NCI-H524 treated with DMSO at 0.1 percent for 48 hours (cell line): ENCODE measurements at places on chromosomes 1 and 21.
A peak's percentile ranks its signal among the peaks of the same experiment; 100 is the strongest.

DNA sequence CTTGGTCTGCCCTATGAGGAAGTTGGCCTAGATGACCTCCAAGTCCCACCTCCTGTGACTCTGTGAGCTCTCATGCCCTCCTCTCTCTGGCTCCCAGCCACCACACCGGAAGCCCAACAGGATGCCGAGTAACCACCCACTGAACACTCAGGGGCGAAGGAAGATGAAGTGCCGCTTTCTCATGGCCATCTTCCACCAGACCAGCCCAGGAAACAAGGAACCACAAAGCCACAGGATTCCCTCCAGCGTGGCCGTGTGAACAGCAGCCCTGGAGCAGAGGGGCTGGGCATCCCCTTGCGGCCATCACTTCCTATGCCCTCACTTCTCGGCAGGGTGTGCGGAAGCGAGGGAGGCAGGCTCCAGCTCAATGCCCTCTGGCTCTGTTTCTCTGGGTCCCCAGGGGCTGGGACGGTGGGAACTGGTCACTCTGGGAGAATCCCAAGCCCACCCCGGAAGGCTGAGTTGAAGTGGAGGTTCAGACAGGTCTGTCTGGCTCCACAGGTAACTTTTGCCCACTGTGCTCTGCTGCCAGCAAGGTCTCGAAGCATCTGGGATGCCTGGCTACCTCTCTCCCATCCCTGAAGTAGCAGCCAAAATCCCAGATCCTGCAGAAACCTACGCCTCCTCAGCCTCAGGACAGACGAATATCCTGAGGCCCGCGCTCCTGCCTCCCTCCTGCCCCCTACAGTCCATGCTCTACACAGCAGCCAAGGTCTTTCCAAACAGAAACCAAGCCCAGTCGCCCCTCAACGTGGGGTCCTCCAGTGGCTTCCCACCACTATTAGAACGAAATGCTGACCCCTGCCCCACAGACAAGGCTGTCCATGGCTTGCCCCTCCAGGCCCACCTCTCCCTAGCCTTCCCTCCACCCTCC is 44.2 kb upstream of the ECE1 start:
- DNase-seq: no peak

GRCh38 chr1:67761730-67762129 is 71.5 kb downstream of the GNG12 start:
- DNase-seq: no peak

- DNase-seq: peak; percentile 48
Measured at GRCh38 chr1:50978852-50979781, 9.1 kb downstream of the CDKN2C start.

- DNase-seq: no peak
Measured at GRCh38 chr1:11804666-11805421, 920 bp downstream of the MTHFR start.

- no peak for DNase-seq
Measured at GRCh38 chr1:221276896-221277409, 397.7 kb downstream of the HLX start.

- DNase-seq: no peak
Measured at GRCh38 chr1:192952646-192953045, 106.5 kb downstream of the UCHL5 start.

DNA sequence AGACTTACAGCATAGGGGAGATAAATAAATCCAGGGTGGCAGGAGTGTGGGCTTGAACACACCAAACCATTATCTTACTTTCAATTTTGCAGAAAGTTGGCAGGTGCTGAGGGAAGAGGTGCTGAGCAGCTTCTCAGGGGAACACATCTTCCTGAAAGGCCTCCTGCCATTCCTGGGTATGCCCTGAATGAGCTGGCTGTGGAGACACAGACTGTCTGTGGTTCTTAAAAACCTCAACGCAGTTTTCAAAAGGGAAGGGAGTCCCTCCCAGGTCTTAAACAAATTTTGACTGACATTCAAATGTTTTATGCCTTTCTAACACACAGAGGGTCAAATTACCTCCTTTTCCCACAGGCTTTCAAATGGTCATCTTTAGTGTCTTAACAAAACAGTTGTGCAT is 166.9 kb downstream of the TNFSF18 start:
- no peak for DNase-seq

- DNase-seq: no peak
Measured at GRCh38 chr1:9346566-9346965, 53.9 kb downstream of the SPSB1 start.

GRCh38 chr1:21707086-21707840 is 38.1 kb upstream of the RAP1GAP start:
- DNase-seq: no peak
